ENCODE measurements at places on chromosomes 12 and 14.

- DNase-seq = no peak
These were observed 181.1 kb downstream of the ALX1 start for GRCh38 chr12:85461127-85461526.

- DNase-seq = peak; percentile 66
These were observed 41.1 kb downstream of the TMEM63C start for GRCh38 chr14:77222546-77223225.

GRCh38 chr14:100348253-100348729 is 25.2 kb downstream of the SLC25A47 start:
- no peak for DNase-seq

GRCh38 chr14:100786131-100786530 is 39.8 kb upstream of the MEG3 start:
- DNase-seq = no peak

DNA sequence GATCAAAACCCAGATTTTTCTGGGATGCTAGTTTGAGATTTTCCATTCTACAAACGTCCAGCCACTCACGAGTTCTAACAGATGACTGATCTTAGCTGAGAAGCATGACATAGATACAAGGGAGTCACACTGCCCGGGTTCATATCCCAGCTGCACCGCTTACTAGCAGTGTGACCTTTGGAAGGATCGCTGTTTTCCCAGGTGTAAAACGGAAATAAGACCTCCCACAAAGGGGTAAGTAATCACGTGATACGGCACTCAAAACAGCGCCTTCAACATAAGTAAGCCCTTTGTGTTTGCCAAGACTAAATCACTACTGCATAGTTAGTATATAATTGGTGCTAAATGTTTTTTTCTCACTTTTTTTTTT is 624 bp upstream of the PWP1 start:
- peak; percentile 36 for DNase-seq

DNA sequence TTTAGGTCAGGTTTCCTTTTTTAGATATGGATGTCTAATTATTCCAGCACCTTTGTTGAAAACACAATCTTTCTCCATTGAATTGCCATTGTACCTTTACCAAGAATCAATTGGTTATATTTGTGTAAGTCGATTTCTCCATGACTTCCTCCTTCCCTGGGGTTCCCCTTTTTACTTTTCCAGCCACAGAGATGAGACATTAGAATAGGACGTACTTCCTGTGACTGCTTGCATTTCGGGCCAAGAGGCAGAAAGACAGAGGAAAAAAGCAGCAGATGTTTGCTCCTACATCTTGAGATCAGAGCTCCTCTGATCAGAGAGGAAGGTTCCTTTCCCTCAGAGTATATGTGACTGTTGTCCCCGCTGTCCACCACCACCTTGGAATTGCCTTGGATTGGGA is 453.7 kb upstream of the RGS6 start:
- no peak for DNase-seq

Data from neural progenitor cell (in vitro differentiated cells).